IPS-NIHi11 (cell line): ENCODE measurements at places on chromosomes 7 and 10.

- DNase-seq: no peak
Measured at GRCh38 chr10:42962902-42963231, 114.0 kb upstream of the RET start.

GRCh38 chr10:76169246-76169645 lies 737.8 kb downstream of the LRMDA start:
- DNase-seq: no peak

GRCh38 chr7:40793132-40793531 lies 658.3 kb downstream of the SUGCT start:
- DNase-seq: no peak

DNA sequence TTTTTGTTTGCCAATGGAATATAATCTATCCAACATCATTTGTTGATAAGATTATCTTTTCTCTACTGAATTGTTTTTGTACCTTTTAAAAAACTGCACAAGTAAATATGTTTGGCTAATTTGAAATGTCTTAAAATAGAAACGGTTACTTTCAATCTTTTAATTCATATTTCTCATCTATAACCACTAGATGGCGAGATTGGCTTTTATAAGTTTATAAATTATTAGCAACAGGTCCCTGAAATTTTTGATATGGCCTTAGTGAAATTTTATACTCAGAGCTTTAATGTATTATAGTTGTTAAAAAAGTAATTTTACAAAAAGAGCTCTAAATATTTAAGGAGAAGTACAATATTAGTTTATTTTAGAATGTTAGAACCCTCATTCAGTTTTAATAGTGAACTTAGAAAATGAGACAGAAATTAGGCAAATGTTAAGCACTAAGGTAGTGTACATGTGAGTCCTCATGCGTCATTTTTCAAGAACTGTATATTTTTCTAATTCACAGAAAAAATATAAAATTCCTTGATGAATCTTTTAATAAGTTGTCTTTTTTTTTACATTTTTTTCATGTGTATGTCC lies 592.5 kb downstream of the ARL4A start:
- DNase-seq: no peak

DNA sequence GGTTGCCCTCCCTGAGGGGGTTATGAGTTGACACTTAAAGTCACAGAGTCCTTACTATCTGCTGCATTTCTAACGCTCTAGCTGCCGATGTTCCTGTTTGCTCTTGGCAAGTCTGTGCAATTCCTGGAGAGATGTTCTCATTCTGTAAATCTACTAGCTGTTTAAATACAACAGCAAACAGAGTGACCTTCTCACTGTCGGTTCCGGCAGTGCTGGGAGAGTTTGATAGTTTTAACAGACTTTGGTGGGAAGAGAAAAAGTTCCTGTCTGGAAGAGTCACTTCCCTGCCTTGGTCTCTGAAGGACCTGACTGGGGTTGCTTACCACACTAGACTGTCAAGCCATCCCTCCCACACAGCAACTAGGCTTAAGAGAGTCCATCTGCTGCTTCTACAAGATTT lies 63.3 kb upstream of the ELMO1 start:
- no peak for DNase-seq

DNA sequence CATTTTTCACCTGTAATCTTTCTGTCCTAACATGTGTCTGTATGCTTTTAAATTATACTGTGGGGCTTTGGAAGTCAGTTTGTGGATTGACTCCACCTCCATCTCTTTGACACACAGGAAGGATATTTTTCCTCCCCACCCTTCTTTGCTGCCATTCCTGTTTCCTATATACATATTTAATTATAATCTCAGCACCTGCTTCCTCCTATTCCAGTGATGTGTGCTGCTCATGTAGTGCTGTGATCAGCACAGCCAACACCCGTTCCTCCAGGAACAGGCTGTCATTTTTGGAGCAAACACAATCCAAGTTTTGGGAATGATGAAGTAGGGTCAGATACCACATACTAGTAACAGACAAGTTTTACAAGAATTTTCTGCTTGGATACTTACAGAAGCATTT lies 135.0 kb upstream of the PRPS1L1 start:
- no peak for DNase-seq

- DNase-seq: no peak
Measured at GRCh38 chr10:97875391-97875790, 25.7 kb downstream of the GOLGA7B start.

- DNase-seq: peak; percentile 13
Measured at GRCh38 chr7:73905360-73905759, 44.4 kb downstream of the TMEM270 start.

GRCh38 chr10:50636618-50637579 lies 13.1 kb upstream of the SGMS1 start:
- DNase-seq: no peak

- no peak for DNase-seq
Measured at GRCh38 chr10:98060079-98060478, 29.7 kb upstream of the CRTAC1 start.

GRCh38 chr7:57198801-57199200 lies 66.6 kb upstream of the ZNF479 start:
- no peak for DNase-seq

DNA sequence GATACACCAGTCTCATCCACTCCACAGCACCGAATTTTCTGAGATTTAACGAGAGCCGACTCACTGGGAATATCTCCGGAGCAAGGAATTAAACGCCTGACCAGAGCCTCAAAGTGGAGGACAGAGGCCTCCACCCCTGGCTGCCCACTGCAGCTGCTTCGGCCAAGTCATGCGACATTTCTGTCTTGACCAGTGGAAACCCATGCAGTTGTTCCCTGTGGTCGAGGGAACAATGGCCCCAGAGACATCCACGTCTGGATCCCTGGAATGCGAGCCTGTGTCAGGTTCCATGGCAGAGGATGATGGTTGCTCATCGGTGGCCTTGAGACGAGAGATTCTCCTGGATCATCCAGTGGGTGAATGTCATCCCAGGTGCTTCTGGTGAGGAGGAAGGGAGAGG lies 65.7 kb upstream of the INSIG1 start:
- DNase-seq: no peak

DNA sequence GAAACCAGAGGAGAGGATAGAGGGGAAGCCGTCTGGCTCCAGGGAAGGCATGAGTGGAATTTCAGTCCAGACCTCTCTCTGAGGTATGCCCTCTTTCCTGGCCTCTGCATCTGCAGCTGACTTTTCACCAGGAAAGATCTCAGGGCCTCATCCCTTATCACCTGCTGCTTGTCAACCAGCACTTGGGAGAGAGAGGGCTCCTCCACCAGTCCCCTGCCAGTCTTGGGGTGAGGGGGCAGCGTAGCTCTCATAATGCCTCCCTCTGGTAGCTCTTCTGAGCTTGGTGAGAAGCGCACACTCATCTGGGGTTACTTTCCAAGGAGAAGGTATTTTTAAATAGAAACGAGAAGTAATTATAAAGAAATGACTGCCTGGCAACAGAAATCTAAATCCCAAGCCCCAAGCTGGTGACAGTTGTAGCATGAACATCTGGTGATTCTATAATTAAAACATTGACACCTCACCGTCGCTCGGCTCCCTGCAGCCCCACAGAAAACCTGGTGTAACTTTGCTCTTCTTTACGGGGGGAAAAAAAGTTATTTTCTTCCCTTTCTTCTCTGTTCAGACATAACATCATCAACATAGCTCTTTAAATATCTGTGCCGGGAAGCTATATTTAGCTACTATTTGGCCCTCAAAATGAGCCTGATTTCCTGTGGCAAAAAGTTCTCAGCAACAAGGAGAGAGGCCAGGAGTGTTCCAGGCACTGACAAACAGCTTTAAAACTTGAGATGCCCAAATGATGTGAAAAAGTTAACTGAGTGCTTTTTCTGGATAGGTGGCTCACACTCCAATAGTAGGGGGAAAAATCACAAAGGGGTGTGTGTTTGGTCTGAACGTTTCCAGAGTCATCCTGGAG lies 26.9 kb downstream of the HIP1 start:
- DNase-seq: no peak

GRCh38 chr10:30392564-30392990 lies 41.4 kb upstream of the MAP3K8 start:
- DNase-seq: peak; percentile 94

- no peak for DNase-seq
Measured at GRCh38 chr7:69108097-69108496, 490.2 kb upstream of the AUTS2 start.

DNA sequence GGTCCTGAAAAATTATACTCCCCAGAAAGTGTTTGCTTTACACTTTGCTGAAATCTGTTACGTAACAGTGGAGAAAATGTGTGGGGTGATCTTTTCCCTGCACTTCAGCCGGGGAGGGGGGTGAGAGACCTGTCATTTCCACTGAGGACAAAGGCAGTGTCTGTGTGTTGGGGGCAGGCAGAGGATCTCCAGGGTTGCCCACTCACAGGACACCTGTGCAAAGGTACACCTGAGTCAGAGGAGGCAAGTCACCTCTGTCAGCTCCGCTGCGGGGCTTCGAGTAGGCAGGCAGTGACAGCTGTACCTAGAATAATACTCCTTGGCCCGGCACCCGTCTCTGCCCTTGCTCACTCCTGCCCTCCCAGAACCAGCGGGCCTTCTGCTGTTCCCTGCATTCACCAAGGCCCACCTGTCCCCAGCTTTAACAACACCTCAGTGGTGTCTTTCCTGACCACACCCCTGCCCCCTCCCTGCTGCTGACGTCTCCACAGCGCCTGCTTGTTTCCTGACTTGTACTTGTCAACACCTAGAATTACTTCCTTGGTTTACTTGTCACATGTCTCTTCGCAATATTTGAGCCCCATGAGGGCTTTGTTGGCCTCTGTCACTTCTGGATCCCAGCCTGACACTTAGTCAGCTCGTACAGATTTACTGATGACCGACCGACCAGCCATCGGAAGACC lies 159.2 kb downstream of the NEURL1 start:
- DNase-seq: no peak

- no peak for DNase-seq
Measured at GRCh38 chr7:28083998-28084985, 96.3 kb downstream of the JAZF1 start.

DNA sequence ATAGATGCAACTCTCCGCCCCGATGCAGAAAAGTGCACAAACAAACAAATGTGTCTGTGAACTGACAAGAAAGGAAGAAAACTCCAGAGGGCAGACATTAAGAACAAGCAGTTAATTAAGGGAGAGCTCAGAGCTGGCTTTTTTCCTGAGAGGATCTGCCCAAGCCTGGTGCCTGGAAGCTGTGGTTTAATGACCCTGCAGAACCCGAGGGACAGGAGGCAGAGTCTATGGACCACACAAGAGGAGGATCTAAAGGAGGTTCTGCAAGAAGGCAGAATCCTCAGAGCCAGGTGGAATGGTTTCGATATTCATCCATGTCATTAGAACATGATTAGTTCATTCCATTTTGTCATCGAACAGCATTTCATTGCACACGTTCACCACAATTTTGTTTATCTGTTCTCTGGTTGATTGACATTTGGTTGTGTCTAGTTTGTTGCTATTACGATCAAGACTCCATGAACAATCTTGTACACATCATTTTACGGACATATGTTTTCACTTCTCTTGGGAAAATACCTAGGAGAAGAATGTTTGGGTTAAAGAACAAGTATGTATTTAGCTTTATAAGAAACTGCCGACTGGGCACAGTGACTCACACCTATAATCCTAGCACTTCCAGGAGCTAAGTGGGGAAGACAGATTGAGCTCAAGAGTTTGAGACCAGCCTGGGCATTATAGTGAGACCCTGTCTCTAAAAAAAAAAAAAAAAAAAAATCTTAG lies 560.2 kb downstream of the CALN1 start:
- no peak for DNase-seq

DNA sequence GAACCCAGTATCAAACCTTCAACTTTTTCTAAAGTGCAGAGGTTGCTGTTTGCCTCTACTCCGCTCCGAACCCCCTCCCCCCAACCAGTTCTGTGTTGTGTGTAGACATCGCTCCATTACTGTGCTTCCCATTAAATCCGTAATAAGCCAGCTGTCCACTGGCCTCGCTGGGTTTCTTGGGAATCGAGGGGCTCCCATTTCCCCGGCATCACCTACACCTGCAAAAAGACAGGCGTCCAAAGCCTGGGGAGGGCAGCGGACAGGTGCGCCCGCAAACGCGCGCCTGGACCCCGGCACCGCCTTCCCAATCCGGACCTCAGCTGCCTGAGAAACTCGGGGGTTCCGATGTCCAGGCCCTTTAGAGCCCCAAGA lies 631 bp downstream of the RTKN2 start:
- no peak for DNase-seq

GRCh38 chr10:9297580-9297979 lies 1243.1 kb downstream of the GATA3 start:
- no peak for DNase-seq

- no peak for DNase-seq
Measured at GRCh38 chr10:29117781-29118180, 171.1 kb upstream of the LYZL1 start.

DNA sequence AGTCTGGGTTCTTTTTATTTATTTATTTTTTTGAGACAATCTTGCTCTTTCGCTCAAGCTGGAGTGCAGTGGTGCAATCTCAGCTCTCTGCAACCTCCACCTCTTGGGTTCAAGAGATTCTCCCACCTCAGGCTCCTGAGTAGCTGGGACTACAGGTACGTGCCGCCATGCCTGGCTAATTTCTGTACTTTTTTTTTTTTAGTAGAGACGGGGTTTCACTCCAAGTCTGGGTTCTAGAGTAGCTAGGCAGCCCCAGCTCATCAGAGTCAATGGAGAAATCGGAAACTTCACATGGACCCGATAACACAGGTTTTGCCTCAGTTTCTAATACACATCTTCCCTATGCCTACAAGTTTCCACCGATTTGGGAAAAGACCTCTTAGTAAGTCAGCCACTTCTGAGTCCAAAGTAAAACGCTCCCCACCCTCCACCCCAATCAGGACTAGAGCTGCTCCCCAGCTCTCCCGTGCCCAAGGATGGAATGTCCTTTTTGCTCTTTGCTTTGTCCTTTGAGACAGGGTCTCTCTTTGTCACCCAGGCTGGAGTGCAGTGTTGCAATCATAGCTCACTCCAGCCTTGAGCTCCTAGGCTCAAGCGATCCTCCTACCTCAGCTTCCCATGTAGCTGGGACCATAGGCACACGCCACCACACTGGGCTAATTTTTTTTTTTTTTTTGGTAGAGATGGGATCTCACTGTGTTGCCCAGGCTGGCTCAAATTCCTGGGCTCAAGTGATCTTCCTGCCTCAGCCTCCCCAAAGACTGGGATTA lies 3.8 kb upstream of the SERPINE1 start:
- no peak for DNase-seq

GRCh38 chr7:139745678-139746143 lies 32.1 kb downstream of the HIPK2 start:
- DNase-seq: peak; percentile 23

DNA sequence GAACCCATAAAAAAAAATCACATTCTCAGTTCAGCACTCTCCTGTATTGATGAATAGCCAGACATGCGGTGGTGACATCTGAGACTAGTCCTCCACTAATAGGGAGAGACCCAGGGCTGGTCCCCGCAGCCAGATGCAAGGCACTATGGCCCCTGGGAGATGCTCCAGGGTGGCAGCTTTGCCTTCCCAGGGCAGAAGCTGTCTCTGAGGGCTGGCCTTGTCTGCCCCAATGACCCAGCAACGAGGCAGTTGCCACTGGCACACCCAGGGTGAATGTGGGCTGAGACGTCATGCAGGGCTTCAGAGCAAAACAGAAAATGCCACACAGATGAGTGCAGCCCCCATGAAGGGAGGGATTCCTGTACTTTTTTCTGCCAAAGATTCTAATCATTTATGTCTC lies 50.1 kb upstream of the GDF10 start:
- no peak for DNase-seq

- no peak for DNase-seq
Measured at GRCh38 chr10:34323192-34323591, 491.9 kb downstream of the PARD3 start.
